ENCODE measurements at places on chromosomes 7 and 10.
A peak's percentile ranks its signal among the peaks of the same experiment; 100 is the strongest.

DNA sequence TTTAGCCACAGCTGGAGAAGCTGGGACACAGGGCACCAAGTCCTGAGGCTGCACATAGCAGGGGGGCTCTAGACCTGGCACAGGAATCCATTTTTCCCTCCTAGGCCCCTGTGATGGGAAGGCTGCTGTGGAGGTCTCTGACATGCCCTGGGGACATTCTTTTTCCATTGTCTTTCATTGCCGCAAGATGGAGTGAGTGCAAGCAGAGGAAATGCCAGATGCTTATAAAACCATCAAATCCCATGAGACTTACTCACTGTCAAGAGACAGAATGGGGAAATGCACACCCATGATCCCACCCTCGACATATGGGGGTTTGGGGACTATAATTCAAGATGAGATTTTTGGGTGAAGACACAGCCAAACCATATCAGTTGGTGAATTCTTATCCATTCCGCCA is 94.7 kb upstream of the FERD3L start:
- no peak for DNase-seq

- no peak for DNase-seq
Measured at GRCh38 chr7:22350466-22351328, 6.3 kb downstream of the RAPGEF5 start.

GRCh38 chr10:91345716-91346115 is 64.4 kb upstream of the HECTD2 start:
- DNase-seq = no peak

GRCh38 chr7:137626469-137627067 is 220.2 kb downstream of the DGKI start:
- DNase-seq = no peak

GRCh38 chr10:30396293-30396692 is 37.7 kb upstream of the MAP3K8 start:
- DNase-seq = peak; percentile 43

- no peak for DNase-seq
Measured at GRCh38 chr10:131744346-131744745, 156.5 kb upstream of the PPP2R2D start.

- DNase-seq = no peak
Measured at GRCh38 chr10:132572545-132572937, 35.0 kb downstream of the INPP5A start.

DNA sequence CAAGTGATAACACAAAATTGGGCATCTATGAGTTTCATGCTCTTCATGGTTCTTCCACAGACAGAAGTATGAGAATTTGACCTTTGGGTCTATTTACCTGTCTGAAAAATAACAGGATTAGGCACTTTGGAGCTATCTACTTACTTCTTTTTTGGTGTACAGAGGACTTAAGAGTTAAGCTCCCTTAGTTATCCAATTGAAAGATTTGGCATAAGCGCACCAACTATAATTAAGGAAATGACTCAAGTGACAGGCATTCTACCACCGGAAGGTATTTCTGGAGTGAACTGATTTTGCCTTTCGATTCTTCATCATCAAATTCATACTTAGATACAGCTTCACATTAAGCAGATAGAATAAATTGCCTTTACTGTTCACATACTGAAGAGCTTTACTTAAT is 43.9 kb downstream of the IFIT5 start:
- no peak for DNase-seq

DNA sequence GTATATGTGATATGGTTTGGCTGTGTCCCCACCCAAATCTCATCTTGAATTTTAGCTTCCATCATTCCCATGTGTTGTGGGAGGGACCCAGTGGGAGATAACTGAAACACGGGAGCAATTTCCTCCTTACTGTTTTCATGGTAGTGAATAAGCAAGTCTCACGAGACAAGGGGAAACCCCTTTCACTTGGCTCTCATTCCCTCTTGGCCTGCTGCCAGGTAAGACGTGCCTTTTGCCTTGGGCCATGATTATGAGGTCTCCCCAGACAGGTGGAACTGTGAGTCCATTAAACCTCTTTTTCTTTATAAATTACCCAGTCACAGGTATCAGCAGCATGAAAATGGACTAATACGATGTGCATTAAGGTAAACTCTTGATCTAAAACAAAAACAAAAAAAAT is 357.1 kb upstream of the AOAH start:
- DNase-seq = no peak

GRCh38 chr7:55939514-55940123 is 12.1 kb upstream of the MRPS17 start:
- no peak for DNase-seq

DNA sequence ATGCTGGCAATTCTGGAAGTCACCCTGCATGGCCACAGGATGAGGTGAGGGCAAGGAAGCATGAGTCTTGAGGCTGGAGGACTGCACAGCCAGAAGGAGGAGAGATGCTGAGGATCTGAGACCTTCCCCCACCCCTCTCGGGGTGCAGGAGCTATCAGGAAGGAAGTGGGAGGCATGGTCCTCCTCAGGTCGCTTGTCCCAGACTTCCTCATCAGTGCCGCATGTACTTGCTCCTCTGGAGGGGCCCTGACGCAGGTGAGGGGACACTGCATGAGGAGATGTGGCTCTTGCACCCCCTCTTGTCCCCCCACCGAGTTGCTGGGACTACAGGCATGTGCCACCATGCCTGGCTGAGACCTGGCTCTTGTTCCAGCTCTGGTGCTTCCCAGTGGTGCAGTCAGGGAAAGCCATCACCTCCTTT is 5.7 kb upstream of the ZMIZ1 start:
- DNase-seq = no peak

DNA sequence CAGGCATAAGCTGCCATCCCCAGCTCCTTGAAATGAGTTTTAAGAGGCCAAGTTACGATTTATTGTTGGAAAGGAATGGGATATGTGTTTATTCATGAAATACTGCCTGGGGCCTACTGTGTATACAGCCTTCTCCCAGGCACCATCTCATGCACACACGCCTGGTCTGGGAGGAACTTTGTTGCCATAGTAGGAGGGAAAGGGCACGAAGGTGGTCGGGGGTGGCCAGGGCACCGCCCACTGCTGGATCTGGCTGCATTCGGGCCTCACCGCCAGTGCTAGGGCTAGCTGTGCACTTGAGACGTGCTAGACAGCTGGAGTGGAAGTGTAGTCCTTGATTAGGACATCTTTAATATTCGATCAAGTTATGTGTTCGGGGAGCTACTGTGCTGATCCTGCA is 84.0 kb downstream of the UBE3C start:
- no peak for DNase-seq

DNA sequence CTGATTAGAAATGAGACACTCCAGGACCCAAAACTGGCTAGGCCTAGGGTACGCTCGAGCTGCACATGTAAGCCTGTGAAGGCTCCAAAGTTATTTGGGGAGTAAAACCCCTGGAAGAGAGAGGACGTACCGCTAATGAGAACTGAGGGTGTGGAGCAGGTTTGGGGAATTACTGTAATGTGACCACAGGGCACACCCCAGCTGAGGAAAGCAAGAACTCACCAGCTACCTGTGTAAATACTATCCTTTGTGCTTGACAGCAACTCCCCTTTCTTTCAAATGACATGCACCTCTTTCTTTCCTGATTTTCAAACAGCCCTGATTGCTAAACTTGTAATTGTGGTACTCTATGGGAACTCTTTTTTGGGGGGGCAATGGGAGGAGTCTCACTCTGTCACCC is 147.2 kb downstream of the JAZF1 start:
- no peak for DNase-seq
